Fibroblast of lung (primary cell): ENCODE measurements at places on chromosomes 2 and 18. TPM values are rescaled to one million over a fixed set of nuclear protein-coding genes. Genes with fewer than 3 reads are reported as not detected.
A peak's percentile ranks its signal among the peaks of the same experiment; 100 is the strongest.

GRCh38 chr2:112156152-112156986 lies 18.2 kb downstream of the FBLN7 start:
- H3K4me1 ChIP-seq, result no peaks in the 10 kb centered on the region
- no peaks in the 10 kb centered on the region for H3K27me3 ChIP-seq
- no peak overlapping the region for H3K4me3 ChIP-seq
- H3K36me3 ChIP-seq, result peaks cover 2% of the 10 kb centered on the region

- no peaks in the 10 kb centered on the region for H3K27me3 ChIP-seq
- H3K4me1 ChIP-seq, result no peaks in the 10 kb centered on the region
- H3K4me3 ChIP-seq, result no peak overlapping the region
- H3K36me3 ChIP-seq, result no peaks in the 10 kb centered on the region
- no peak for DNase-seq
Measured at GRCh38 chr2:106859498-106859897, 26.5 kb downstream of the ST6GAL2 start.

GRCh38 chr2:98508709-98509066 lies 64.0 kb downstream of the INPP4A start:
- no peak overlapping the region for H3K27ac ChIP-seq
- peak overlapping the region; percentile 19 for H3K4me3 ChIP-seq
- no peaks in the 10 kb centered on the region for H3K36me3 ChIP-seq
- no peaks in the 10 kb centered on the region for H3K4me1 ChIP-seq

DNA sequence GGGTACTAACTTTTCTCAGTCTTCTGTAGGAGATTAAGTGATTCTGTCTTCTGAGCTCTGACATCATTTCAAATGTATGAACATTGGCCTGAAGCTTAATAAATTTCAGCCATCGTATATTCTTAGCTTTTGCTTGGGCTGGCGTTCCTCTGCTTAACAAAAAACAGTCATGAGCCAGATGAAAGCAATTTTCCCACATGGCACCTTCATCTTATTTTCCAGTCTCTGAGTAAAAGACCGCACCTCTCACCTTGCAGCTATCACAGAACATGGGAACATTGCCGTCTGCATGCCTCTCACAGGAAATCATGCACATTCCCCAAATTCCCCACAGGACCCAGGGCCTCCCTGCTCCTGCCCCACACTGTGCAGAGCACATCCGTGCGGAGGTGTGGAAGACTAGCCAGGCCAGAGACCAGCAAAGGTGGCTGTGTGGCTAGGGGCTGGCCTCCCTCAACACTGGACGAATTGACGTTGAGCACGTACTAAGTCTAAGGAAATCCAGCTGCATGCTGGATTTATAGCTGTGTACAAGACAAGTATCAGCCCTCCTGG lies 531.8 kb upstream of the ID2 start:
- no peak overlapping the region for H3K4me3 ChIP-seq
- H3K27ac ChIP-seq, result no peak overlapping the region
- no peak for DNase-seq
- H3K27me3 ChIP-seq, result no peaks in the 10 kb centered on the region
- peaks cover 6% of the 10 kb centered on the region for H3K4me1 ChIP-seq

GRCh38 chr2:96668771-96669170 lies 26.2 kb downstream of the FER1L5 start:
- peaks cover 2% of the 10 kb centered on the region for H3K27me3 ChIP-seq
- H3K4me1 ChIP-seq, result no peaks in the 10 kb centered on the region

DNA sequence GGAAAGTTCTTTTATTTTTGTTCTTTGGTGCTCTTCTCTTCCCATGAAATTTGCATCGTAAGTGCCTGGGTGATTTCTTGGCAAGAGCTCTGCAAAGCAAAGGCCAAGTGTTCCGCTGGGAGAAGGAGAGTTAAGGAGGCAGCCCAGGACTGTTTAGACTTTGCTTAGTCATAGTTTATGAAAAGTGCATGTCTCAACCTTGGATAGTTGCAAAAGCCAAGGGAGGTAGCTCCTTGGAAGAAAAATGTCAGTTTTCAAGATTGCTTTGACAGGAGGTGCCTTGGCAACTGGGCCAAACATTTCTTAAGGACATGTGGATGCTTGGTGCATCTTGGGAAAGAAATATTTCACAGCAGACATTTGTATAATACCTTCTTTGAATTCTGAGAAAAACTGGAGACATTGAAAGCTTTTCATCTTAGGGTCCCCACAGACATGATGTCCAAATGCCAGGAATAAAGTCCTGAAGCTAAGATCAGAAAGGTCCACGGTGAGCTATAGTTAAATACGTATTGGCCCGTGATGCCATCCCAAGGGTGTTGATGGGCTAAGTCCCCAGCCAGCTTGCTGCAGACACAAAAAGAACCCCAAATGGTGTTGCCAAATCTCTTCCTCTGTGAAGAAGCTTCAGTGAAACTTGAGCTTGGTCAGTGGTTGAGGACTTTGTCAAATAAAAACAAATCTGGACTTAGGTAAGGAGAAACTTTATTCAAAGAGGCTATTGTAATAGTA lies 96.3 kb upstream of the THUMPD2 start:
- DNase-seq, result peak; percentile 96
- H3K27me3 ChIP-seq, result no peaks in the 10 kb centered on the region
- H3K4me1 ChIP-seq, result peaks cover 13% of the 10 kb centered on the region

- H3K27me3 ChIP-seq, result no peaks in the 10 kb centered on the region
- H3K27ac ChIP-seq, result no peak overlapping the region
- no peaks in the 10 kb centered on the region for H3K4me1 ChIP-seq
- no peak for DNase-seq
- no peak overlapping the region for H3K4me3 ChIP-seq
Measured at GRCh38 chr2:12988279-12988678, 271.5 kb downstream of the TRIB2 start.

GRCh38 chr18:26656431-26656943 lies 108.1 kb upstream of the KCTD1 start:
- H3K4me3 ChIP-seq, result peak overlapping the region; percentile 60
- H3K27ac ChIP-seq, result no peak overlapping the region
- H3K27me3 ChIP-seq, result peaks cover 22% of the 10 kb centered on the region
- H3K4me1 ChIP-seq, result no peaks in the 10 kb centered on the region

DNA sequence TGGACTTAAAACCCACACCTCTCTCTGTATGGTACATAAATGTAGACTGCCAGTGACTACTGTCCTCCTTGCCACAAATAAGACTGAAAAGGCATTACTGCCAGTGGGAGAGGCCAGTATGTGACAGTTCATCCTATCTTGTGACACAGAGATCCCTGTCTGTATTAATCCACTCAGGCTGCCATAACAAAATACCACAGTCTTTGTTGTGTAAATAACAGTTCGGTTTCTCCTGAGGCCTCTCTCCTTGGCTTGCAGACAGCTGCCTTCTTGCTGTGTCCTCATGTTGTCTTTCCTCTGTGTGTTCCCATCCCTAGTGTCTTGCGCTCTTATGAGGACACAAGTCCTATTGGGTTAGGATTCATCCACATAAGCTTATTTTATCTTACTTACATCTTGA lies 46.4 kb upstream of the IL1RL1 start:
- H3K27me3 ChIP-seq, result peaks cover 17% of the 10 kb centered on the region
- no peak for DNase-seq
- H3K4me1 ChIP-seq, result no peaks in the 10 kb centered on the region
- no peaks in the 10 kb centered on the region for H3K36me3 ChIP-seq

OR6B2 gene
- total RNA-seq, result not detected in 2 replicates

CIB4 gene
- total RNA-seq, result not detected in 2 replicates

ACTR1B gene
- 38.8 and 69.9 TPM in 2 replicates for total RNA-seq
